Stimulated activated naive CD4-positive, alpha-beta T cell (primary cell): ENCODE measurements at places on chromosomes 11 and 22.
A peak's percentile ranks its signal among the peaks of the same experiment; 100 is the strongest.

DNA sequence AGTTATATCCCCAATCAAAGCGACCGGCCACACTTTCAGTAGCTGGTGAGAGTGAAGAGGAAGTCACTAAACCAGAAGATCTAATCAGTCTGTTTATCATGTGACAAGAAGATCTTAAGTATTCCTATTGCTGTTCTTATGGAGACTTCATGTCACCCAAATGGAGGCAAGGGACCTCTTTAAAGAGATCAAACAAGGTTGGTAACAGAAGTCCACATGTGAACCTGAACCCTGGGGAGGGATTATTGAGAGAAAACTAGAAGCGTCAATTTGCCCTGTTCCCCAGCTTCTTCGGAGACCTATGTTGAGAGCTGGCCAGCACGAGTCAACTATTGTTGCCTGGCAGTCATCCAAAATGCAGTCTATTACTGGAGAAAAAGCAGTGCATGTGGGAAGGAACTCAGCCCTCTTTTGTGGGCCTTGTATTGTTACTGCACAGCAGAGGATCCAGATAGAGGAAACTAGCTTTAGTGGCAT, 76.9 kb upstream of the CTSC start:
- peak; percentile 34 for DNase-seq

GRCh38 chr22:42632096-42632495, 8.3 kb downstream of the ATP5MGL start:
- no peak for DNase-seq

- DNase-seq: no peak
These were observed 35.5 kb downstream of the RPL27A start for GRCh38 chr11:8717876-8718753.

DNA sequence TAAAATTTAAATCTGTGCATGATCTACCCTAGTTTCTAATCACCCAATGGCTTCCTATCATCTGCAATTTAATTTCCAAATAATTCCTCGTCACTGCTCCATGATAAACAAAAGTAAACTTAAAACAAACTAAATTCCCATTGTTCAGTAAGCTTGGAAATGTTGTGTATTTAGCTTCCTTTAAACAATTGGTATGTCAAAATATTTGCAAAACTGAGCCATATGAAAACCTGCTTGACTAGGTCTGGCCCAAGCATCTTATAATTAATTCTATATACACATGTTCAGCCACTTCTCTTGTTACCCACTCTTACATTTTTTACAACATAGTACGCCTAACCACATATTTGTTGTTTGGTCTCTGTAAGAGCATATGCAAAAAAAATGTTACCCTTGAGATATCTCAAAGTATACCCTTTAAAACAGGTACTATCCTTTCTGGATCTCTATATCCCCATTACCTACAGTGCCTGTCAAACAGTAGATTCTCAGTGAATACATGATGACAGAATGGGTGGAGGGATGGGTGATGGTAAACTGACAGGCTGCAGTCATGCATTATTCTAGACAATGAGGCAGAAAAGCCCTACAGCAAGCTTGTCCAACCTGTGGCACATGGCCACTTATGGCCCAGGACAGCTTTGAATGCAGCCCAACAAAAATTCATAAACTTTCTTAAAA, 1277.9 kb upstream of the TENM4 start:
- DNase-seq: no peak

DNA sequence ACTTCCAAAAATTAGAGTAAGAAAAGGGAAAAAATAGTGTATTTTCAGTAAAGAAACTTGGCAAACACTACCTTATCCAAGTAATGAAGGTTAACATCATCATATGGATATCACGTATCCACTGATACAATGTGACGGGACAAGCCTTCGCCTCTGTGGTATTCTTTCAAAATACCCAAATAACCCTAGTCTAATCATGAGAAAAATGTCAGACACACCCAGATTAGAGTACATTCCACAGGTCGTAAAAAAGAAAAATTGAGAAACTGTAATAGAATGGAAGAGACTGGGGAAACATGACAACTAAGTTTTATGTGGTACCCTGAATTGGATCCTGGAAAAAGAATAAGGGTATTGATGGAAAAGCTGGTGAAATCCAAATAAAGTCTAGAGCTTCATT, 48.9 kb downstream of the NARS2 start:
- DNase-seq: no peak

DNA sequence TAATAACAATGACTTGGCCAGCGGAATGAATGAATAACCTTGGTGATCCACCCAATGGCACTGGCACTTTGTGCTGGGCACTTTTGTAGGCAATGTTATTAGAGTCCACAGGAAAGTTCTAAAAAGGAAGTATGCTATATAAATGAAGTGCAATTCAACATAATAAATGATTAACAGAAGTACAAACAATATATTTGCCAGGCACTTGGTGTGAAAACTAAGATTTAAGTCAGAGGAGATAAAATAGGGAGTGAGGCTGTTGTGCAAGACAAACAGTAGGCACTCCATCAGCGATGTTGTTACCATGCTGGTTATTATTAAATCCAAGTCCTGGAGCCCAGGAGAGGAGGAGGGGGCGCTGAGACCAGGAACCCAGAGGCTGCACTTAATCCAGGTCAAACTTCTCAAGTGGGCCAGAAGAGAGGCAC, 173.8 kb downstream of the LARGE1 start:
- no peak for DNase-seq

DNA sequence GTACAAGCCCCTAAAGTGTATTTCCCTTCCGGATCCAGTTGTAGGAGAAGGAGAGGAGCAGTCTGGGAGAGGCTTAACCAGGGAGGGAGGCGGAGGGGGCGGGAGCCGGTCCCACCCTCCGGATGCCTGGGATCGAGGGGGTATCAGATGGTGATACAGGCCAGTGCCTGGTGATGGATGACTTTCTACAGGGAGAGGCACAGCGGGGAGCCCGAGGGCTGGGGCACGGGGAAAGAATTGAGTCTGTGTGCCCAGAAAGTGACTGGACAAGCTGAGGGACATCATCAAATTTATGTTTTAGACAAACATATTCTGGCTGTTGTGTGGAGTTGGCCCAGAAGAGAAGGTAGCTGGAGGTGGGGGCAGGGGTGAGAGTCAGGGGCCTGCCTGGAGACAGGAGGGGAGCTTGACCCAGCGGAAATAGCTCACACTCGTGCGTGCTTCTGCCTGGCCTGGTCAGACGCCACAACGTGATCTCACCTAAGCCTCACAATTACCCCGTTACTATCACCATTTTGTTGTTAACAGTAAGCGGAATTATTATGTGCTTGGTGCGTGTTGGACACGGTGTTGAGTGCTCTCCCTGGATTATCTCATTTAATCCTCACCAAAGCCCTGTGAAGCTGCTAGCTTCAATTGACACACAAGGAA, 42.4 kb downstream of the AMPD3 start:
- no peak for DNase-seq

GRCh38 chr11:80007616-80008015, 566.8 kb upstream of the TENM4 start:
- no peak for DNase-seq

- no peak for DNase-seq
These were observed 86.3 kb downstream of the CCDC83 start for GRCh38 chr11:85941380-85941973.

DNA sequence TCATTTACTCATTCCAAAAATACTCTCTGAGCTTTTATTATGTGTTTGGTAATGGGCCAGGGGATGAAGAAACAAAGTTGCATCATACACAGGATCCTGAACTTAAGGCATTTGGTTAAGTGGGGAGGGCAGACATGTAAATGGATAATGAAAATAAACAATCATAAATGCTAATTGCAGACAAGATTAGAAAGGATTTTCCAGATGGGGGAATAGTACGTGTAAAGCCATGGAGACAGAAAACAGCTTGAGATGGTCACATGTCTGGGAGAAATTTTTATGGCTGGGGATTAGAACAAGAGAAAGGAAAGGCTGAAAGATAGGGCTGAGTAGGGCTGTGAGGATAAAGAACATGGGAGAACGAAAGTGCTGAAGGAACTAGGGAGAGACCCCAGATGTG, 534.3 kb upstream of the LARGE1 start:
- no peak for DNase-seq

DNA sequence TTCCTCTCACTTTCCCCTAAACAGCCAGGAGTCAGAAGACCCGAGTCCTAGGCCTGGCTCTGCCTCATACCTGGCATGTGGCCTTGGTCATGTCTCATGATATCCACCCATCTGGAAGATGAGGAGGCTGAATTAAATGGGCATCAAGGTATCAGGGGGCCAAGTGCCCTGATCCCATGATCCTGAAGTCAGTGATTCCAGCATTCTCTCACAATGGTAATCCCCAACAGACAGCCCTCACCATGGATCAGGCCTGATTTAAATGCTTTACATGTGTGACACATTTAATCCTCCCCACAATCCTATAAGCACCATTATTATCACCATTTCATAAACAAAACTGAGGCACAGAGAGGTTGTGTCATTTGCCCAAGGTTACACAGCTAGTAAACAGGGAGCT, 70.0 kb downstream of the PDE2A start:
- no peak for DNase-seq

- no peak for DNase-seq
These were observed 6.2 kb upstream of the RGL4 start for GRCh38 chr22:23684561-23685031.

GRCh38 chr22:30434843-30435242, 9.3 kb downstream of the MTFP1 start:
- DNase-seq: no peak

DNA sequence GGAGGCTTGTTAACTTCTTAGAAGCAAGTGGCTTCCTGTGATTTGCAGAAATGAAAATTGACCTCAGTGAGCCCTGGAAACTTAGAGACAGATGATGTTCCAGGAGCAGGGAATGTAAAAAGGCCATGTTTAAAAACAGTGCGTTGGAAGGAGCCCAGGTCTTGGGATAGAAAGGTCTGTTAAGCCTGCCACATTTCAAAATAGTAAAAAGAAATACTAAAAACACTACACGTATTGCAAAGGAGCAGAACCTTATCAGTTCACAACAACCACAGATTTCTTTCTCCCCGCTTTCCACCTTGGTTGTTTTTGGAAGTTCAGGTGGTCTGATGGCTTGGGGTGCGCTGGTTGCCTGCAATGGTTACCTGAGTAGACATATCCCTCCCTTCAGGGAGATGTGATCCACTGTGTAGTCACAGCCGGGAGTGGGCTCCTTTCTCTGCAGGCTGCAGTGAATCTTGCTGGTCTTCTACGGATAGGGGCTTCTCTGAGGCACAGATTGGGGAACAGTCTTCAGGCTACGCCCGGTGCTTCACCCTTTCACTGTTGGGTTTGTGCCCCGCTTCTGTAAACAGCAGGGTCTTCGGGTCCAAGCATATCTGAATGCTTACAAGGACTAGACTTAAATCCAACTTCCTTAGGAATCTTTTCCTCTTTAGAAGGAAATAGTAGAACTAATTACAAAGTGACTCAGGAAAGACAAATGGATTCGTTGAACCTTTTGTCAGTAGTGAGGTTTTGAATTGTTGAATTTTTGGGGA, 1.9 kb downstream of the TEAD1 start:
- no peak for DNase-seq
